ENCODE measurements at places on chromosomes 11 and 22. TPM values are rescaled to one million over a fixed set of nuclear protein-coding genes. Genes with fewer than 3 reads are reported as not detected.
A peak's percentile ranks its signal among the peaks of the same experiment; 100 is the strongest.

The OR51B5 gene
- not detected for total RNA-seq

The ZNRD2 gene
- total RNA-seq: 59.1 TPM

The E2F8 gene
- total RNA-seq: 16.7 TPM

The LMO1 gene
- total RNA-seq: not detected

The C11orf16 gene
- total RNA-seq: not detected

The VWCE gene
- 19.8 TPM for total RNA-seq

The TRMU gene
- 70.0 TPM for total RNA-seq

DNA sequence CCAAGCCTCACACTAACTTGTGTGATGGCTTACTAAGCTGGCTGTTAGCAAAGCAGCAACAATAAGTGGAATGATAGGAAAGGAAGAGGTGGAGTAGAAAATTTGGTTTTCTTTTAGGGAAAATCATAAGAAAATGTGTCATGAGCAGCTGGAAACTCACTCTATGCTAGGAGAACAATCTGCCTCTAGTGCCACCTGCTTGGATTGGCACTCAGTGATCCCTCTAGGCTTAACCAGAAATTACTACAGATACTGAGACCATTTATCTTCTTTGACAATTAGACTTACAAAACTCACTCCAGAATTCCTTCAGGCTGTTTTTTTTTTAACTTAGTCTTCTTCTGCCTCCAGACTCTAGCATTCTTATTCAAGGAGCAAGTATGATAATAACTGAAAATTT lies 117.3 kb downstream of the CD44 start:
- DNase-seq: no peak

- no peak for DNase-seq
These were observed 38.6 kb upstream of the DLAT start for GRCh38 chr11:111986589-111986988.

GRCh38 chr11:94910779-94911178 lies 62.6 kb downstream of the CWC15 start:
- no peak for DNase-seq

GRCh38 chr11:43555816-43556611 lies 124.5 kb upstream of the HSD17B12 start:
- no peak for DNase-seq

DNA sequence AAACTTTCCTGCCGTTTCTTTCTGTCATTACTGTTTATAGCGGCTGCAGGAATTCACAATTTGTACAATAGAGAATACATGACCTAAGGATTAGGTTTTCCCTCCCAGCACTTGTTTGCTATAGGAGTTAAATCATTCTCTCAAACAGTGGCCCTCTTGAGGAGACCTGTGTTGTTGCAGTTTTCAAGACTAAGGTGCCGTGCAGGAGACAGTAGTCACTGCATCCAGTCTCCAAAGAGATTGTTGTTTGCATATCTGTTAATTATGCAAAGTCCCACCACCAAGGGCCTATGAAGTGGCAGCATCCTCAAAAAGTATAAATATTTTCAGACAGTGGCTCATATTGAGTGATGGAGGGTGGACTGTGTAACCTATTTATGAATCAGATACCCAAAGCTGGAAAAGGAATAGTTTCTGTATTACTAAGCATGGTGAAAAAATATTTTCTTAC lies 2.3 kb downstream of the PRSS23 start:
- DNase-seq: peak; percentile 15

DNA sequence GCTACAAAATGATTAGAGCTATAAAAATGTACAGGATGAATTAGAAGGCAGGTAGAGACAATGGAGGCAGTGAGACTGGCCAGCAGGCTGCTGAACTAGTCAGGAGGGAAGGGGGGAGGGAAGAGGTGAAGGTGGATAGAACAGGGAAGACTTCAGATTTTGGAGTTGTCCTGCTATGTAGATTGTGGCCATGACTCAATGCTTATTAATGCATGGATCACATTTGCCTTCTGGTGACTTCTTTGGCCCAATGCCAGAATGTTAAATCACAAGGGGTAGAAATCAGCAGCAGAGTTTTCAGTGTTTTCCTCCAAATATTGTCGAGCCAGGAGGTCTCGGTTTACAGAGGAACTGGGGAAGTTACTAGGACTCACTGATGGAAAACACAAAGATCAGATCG lies 346.6 kb downstream of the AASDHPPT start:
- no peak for DNase-seq

- no peak for DNase-seq
These were observed 40.0 kb upstream of the FIBIN start for GRCh38 chr11:26953770-26954392.

GRCh38 chr11:76169473-76169896 lies 36.8 kb downstream of the WNT11 start:
- no peak for DNase-seq

DNA sequence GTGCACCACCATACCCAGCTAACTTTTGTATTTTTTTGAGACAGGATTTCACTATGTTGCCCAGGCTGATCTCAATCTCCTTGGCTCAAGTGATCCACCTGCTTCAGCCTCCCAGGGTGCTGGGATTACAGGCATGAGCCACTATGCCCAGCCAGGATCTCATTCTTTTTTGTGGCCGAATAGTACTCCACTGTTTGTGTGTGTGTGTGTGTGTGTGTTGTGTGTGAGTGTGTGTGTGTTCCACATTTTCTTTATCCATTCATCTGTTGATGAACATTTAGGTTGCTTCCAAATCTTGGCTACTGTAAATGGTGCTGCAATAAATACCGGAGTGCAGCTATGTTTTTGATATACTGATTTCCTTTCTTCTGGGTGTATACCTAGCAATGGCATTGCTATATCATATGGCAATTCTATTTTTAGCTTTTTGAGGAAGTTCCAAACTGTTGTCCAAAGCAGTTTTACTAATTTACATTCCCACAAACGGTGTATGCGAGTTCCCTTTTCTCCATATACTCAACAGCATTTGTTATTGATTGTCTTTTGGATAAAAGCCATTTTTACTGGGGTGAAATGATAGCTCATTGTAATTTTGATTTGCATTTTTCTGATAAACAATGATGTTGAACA lies 105.4 kb downstream of the TTC28 start:
- no peak for DNase-seq

GRCh38 chr11:16605389-16605893 lies 133.0 kb upstream of the C11orf58 start:
- DNase-seq: no peak

DNA sequence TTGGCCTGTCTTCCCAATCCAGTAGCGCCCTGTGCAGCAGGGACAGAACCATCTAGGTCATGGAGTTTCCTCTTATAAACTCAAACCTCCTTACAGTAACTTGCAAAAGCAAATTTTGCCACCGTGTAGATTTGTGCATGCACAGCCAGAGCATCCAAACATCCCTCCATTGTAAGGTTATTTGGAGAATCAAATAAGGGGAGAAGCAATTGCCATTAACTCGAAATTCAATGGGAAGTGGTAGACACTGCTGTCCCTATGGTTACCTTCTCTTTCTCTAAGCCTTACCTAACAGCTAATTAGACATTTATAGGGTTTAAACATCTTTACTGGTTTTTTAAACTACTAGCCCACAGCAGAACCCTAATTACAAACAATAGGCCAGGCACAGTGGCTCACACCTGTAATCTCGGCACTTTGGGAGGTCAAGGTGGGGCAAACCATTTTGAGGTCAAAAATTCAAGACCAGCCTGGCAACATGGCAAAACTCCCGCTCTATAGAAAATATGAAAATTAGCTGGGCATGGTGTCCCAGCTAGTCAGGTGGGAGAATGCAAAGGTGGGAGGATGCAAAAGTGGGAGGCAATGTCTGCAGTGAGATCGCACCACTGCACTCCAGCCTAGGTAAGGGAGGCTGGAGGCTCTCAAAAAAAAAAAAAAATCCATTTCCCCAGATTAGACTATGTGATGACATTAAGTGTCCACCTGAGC lies 6.6 kb downstream of the HSPA8 start:
- no peak for DNase-seq

DNA sequence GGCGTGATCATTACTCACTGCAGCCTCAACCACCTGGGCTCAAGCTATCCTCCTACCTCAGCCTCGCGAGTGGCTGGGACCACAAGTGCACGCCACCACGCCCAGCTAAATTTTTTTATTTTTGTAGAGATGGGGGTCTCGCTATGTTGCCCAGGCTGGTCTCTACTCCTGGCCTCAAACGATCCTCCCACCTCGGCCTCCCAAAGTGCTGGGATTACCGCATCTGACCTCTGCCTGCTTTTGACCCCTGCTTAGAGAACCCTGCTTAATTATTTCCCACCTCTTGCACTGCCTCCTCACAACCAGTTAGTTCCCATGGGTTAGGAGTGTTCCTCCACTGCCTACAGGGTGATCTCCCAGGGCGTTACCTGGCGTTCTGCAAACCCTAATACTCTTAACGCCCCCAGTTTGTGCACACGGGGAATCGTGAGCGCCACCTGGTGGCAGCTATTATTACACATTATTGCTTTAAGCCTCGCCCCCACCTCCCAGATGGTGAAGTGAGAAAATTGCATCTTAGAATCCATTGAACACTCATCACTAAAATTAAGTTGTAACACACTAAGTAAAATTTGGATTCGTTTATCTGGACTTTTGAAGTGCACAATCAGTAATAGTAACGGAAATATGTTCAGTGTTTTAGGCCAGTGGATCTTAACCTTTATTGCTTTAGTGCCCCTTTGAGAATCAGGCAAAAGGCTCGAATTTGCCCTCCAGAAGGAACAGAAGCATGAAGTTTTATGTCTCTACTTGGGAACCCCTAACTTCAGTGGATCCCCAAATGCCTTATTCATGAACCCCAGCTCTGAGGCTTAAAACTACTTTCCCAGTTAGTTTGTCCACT lies 61.4 kb upstream of the ASPHD2 start:
- DNase-seq: peak; percentile 51

DNA sequence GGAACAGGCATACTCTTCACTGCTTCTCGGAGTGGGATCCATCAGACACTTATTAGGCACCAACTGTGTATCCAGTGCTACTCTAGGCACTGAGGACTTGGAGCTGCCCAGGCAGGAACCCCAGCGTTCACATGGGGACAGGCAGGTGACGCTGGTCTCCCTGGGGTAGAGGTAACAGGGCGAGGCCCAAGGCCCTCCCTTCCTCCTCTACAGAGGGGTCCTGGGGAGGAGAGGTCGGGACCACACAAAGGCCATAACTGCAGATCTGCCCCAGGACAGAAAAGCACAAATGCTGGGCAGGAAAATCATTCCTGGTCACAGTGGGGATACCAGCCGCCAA lies 262.2 kb downstream of the BRD1 start:
- DNase-seq: no peak

DNA sequence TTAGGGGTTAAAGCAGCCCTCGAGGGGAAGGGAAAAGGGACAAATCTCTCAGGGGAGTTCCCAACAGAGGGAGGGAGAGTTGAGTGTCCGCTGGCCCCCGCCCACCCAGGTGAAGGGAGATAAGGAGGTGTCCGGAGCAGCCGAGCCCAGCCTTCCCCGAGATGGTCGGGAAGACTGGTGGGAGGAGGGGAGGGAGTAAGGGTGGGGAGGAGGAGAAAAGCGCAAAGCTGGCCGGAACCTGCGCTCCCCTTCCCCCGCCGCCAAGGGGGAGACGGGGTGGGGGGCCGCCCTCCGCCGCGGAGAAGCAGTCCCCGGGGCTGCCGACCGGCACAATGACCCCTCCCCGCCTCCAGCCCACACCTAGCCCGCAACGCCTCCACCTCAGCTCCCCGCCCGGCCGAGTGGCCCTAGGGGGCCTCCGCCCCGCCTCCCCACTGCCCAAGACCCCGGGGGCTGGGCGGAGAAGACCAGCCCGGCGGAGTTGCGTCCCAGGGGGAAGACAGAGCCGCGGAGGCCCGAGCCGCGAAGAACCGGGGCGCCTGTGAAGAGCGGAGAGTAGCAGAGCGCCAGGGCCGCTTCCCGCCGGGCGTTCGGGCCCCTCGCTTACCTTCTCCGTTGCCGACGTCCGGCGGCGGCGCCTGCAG lies 479 bp downstream of the RSF1 start:
- peak; percentile 48 for DNase-seq

DNA sequence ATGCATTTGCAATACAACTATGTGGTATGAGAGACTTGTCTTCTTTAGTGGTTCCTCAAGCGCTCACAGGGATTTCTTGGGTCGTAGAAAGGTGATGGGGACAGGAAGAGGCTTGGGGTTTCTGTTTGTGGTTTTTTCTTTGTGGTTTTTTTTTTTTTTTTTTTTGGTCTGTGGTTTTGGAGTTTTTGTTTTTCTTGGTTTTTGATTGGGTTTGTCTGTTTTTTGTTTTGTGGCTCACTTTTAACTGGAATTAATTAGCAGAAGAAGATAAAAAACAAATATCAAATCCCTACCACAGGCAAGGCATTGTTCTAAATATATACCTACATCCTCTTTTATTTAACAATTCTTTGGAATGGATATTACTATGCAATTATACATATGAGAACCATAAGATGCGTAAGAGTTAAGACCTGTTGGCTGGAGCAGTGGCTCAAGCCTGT lies 5.5 kb downstream of the TTC28 start:
- peak; percentile 8 for DNase-seq

- DNase-seq: no peak
These were observed 7.8 kb downstream of the ADAMTS8 start for GRCh38 chr11:130420478-130421198.

- DNase-seq: no peak
These were observed 330.9 kb downstream of the CNTN5 start for GRCh38 chr11:99351624-99352023.

GRCh38 chr22:24703101-24703500 lies 71.4 kb downstream of the PIWIL3 start:
- DNase-seq: no peak

- no peak for DNase-seq
These were observed 4.1 kb upstream of the HYLS1 start for GRCh38 chr11:125883375-125883774.

Data from activated naive CD8-positive, alpha-beta T cell treated with anti-CD3 and anti-CD28 coated beads for 36 hours (primary cell).